ENCODE measurements at places on chromosomes 12 and 14.
A peak's percentile ranks its signal among the peaks of the same experiment; 100 is the strongest.

DNA sequence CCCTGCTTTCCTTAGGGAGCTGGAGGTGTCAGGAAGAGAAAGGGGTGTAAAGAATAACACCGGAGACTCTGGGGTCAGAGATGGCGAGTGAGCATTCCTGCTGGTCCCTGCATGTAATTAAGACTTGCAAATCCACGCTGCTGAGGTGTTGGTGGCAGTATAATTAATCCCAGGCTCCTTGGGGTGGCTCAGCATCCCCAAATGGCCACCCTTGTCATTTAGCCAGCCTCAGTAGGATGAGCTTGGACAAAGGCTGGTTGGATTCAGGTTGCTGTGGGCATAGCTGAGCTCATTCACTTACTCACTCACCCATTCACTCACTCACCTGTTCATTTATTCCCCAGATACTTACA lies 174.4 kb upstream of the RPH3A start:
- DNase-seq = no peak

DNA sequence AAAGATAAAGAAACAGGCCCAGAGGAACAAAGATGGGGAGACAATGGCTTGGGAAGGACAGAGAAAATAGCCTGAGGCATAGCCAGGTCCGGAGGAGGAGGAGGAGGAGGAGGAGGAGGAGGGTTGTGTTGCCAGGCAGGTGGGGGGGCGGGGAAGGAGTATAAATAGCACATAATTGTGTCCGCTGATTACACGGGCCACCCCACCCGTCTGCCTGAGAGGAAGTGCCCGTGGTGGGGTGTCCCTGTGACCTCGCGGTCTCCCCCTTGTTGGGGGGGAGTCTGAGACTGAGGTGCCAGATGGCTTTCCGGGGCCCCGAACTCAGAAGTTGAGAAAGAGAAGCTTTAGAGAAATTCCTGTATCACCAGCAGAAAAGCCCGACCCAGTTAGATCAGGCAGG lies 1.9 kb upstream of the SP7 start:
- no peak for DNase-seq

DNA sequence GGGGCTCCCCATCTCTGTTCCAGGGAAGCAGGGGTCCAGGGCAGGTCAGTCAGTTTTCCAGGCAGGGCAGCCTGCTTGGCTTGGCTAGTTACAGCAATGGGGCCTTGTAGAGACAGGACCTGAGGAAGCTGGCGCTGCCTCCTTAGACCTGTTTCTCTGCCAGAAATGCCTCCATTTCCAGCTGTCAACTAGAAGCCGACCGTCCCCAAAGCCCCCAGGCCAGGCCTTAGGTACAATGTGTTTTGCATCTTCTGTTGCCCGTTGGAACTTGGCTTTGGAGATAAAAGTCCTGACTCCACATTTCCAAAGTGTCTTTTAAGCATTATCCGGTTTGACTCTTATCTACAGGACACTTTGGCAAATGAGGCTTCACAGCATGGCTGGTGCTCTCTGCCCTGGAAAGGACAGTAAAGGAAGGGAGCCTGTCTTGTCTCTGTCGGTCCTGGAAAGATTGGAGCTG lies 42.6 kb downstream of the KRT80 start:
- no peak for DNase-seq

DNA sequence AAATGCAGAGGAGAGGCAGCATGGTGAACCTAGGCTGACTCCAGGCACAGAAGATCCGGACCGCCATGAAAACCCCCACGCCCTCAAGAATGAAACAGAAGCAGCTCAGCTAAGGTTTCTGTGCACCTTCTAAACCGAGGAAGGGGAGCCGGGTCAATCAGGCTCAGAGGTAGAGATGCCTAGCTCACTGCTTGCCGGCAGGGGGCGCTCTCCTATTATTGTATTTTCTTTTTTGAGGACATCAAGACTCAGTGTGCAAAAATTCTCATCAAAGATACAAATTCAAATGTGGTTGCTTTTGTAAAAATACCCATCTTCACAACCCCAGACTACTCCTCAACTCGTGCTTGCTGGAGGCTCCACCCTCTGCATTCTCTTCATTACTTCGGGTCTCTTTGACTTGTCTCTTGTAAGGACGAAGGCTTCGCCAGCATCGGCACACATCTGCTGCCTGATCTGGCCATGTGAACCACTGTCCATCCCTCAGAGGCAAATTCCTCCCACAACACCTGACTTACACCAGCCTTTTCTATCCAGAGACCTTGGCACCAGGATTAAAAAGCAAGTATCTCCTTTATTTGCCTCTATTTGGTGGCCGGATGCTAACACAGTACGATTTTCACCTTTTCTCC lies 33.4 kb upstream of the RNASE3 start:
- DNase-seq = peak; percentile 60

DNA sequence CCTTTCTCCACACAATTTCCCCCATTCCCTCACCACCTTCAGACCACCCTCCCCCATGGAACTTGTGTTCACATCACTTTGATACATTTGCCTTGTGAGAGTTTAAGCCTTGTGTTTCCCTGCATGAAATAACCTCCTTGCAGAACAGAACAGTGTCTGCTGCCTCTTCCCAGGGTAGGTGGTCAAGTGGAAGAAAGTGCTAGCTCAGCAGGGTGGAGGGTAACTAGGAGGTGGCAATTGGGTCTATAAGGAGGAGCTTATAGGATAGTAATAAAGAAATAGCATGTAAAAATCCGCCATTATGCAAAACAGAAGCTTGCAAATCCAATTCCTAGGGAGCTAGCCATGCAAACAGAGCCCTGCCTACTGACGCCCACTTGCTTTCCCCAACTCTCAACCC lies 13.9 kb upstream of the KRT8 start:
- DNase-seq = no peak

DNA sequence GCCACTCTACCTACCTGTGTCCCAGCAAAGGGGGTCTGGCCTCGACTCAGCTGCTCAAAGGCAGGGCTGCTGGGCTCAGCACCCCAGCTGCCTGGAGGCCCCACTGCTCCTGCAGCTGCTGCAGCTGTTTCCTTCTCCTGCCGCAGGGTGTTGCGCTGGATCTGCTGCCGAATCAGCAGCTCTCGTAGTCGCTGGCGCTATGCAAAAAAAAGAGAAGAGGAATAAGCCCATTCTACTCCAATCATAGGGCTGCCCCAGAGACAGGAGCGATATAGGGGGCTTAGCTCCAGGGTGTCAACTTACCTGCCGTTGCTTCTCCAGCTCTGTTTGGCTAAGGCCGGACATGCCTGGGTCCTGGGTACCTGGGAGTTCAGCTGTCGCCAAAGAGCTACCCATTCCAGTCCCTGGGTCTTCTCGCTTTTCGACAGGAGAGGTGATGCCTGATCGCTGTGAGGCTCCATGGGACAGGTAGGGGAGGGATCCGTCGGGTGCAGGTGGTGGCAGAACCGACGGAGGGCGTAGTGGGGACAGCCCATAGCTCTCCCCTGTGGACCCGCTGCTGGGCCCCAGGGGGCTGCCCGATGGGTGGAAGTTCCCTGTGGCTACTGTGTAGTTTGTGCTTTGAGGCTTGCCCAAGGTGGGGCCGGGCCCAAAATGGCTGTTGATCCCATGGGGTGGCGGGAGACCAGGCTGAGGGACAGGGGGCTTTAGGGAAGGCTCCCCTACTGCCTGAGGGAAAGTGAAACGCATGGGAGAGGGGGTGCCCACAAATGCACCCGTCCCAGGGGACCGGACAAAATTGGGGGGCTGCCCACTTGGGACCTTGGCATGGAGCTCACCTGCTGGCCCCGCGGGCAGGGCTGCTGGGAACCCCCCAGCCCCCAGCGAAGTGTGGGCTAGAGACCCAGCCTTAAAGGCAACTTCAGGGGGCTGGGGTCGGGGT lies 20.9 kb downstream of the KMT2D start:
- no peak for DNase-seq

GRCh38 chr12:107477018-107477417 lies 208.6 kb upstream of the PWP1 start:
- no peak for DNase-seq

- DNase-seq = no peak
Measured at GRCh38 chr12:13061377-13061776, 17.2 kb downstream of the FAM234B start.

DNA sequence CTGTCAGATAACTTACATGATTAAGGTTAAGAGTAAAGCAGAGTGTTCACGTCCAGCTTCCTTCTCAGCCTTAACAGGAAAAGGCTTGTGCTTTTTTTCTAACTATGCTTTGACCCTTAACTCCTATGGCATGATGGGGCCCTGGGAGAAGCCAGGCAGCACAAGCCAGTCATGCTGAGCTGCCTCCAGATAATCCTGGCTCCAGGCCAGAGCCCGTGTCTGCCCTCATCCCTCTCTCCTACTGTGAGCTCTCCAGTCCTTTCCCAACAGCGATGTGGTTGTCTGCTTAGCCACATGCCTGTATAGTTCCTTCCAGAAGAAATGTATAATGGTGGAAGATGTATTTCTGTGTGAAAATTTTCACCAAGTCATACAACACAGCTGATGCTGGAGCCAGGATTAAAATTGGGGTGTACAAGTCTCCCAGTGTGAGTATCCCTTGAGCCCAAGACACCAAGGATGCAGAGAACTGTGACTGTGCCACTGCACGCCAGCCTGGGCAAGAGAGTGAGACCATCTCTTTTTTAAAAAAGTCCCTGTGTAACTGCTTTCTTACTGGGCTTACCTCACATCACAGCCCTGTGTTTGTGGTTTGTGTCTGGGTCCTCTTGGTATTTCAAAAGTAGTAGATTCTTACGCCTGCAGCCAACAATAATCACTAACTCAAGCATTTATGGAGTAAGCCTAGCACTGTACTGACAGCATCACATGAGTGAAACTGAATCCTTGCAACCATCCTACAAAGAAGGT lies 7.9 kb upstream of the ITFG2 start:
- DNase-seq = peak; percentile 79

DNA sequence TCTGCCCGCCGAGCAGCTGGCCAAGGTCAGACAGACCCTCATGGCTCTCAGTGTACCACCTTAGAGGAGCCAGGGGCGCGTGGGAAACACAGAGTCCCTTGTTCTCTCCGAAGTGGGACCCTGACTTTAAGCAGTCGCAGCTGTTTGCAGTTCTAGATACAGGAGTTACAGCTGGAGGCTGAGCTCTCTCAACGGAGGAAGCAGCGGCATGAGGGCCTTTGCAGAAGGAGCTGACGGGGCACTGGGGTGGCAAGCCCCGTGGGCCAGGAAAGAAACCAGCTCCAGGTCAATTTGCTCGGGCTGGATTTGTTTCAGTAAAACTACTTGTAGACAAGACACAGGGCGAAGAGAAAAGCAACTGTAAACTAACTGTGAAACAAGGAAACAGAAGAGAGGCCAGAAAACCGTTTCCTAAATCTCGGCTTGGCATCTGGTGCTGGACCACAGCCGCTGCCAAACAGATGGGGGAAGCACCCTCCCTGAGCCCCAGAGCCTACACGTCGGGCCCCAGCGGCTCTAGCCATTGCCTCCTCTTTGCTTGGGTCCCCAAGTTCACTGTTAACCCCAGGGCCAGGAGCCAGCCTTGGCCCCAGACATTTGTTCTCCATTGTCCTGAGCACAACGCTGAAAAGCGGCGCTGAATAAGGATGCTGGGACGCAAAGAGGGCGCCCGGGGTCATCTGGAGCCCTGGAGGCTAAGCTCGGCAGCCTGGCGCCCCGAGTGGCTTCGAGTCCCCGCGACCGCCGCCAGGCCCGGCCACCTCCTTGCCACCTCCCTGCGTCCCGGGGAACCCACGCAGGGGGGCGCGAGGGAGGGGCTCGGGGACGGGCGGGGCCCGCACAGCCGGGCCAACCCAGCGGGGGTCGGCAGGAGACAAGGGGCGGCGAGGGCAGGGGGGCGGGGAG lies 914 bp upstream of the PACS2 start:
- peak; percentile 42 for DNase-seq

DNA sequence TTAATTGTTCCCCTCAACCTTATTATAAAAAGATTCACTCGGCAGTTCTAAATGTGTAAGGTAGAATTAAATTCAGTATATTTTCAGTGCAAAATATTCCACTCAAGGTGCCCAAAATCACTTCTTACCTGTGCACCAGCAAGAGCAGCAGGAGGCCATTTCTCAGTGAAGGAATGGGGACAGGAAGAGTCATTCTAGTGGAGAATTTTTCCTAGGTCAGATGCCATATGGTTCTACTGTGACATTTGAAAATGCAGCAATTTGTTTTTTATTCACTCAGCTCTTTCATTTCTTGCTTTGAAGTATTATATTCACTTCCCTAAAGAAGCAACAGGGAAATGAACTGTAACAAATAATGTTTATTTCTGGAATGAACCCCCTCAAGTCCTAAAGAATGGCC lies 264.0 kb upstream of the SYT1 start:
- DNase-seq = no peak

DNA sequence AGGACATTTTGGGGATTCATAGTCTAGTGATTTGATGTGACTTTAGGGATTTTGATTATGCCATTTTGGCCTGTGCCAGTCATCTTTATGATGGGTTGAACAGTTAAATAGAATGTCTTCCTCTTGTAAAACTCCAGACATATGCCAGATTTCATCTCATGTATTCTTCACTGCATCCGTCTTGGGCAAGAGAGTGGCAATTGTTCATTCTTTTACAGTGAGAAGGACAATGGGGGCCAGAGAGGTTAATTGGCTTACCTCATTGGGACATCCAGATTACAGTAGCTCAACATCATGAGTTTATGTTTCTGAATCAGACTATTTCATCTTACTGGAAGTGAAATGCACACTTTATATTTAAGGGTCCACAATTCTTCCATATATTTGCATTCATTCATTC lies 108.2 kb upstream of the SLC38A2 start:
- DNase-seq = peak; percentile 42

- DNase-seq = no peak
Measured at GRCh38 chr14:75427126-75427481, 718 bp upstream of the JDP2 start.

- DNase-seq = no peak
Measured at GRCh38 chr14:92014040-92014439, 25.8 kb downstream of the TRIP11 start.

- peak; percentile 62 for DNase-seq
Measured at GRCh38 chr14:42140831-42141279, 534.2 kb downstream of the LRFN5 start.

DNA sequence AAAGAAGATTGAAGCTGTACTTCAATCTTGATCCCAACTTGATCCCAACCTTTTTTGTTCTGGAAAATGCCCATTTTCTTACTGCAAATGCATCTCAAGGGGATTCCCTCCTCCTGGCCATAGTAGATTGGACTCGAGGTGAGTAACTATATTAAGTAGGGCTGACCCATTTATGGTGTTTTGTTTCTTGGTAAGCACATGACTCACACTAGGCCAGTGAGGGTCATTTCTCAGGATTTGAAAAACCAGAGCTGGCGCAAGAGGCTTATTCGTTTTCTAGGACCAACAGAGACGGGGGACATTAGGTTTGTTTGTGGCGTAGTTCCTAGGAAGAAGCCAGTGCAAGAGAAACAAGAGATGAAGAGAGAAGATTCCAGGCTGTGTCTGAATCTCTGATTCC lies 51.4 kb downstream of the MRPL42 start:
- peak; percentile 22 for DNase-seq

Measured in fibroblast of the aortic adventitia (primary cell).